H4 (cell line): ENCODE measurements at places on chromosomes 5 and 9.

GRCh38 chr9:38694676-38695075, 25.3 kb downstream of the FAM240B start:
- no peak for DNase-seq

GRCh38 chr5:132853790-132854189, 12.5 kb downstream of the GDF9 start:
- no peak for DNase-seq

- no peak for DNase-seq
These were observed 176.1 kb downstream of the HSPA4 start for GRCh38 chr5:133227897-133228296.

DNA sequence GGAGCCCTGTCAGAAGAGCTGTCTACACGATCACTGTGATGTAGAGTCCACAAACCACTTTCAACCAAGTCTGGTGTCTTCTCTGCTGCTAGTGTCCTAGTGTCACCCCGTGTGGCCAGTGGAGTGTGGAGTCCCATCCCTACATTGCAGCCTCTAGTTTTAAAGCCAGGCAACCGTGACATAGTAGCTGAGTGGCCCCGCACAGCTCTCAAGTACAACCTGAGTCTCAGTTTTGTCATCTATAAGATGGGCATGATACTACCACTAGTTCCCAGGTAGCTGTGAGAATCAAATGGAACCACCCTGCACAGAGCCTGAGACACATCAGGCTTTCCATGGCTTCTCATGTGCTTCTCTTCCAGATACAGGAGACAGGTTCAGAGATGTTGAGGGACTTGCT, 43.2 kb upstream of the AKNA start:
- DNase-seq = no peak

- no peak for DNase-seq
These were observed 17.3 kb downstream of the RIOK2 start for GRCh38 chr5:97165726-97166125.

DNA sequence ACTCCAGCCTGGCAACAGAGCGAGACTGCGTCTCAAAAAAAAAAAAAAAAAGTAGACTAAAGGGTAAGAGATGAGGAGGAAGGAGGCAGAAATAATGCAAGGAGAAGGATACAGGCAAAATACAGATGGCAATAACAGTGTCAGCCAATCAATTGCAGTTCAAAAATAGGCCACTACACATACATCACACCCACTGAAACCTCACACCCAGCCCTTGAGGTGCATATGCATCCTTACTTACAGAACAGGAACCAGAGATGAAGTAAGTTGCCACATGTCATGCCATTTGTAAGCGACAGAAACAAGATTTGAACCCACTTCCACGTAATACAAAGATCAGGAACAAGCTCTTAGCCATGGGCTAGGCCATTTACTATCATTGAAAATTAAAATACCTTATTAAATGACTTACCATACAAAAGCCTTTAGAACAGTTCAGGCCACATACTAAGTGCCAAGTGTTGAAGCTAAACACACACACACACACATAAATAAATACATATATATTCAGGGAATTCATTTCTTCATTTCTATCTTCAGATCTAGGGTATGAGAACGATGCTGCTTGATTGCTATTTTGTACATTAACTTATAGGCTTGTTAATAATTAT, 98.4 kb downstream of the FNBP1 start:
- no peak for DNase-seq

DNA sequence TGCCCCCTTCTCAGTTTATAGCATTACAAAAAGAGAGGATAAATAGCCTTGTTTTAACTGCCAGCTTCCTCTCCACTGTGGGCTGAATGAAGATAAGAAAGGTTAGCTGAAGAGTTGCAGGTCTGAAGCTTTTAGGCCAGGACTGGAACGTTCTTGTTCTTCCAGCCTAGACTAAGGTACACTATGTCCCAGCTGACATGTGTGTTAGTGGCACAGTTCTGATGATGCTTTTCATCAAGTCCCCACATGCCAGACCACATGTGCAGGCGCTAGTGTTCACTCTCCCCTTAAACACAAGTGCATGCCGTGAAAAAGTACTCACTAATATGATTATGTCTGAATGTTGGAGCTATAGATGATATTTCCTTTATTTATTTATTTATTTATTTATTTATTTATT, 40.7 kb downstream of the STXBP1 start:
- DNase-seq = no peak

DNA sequence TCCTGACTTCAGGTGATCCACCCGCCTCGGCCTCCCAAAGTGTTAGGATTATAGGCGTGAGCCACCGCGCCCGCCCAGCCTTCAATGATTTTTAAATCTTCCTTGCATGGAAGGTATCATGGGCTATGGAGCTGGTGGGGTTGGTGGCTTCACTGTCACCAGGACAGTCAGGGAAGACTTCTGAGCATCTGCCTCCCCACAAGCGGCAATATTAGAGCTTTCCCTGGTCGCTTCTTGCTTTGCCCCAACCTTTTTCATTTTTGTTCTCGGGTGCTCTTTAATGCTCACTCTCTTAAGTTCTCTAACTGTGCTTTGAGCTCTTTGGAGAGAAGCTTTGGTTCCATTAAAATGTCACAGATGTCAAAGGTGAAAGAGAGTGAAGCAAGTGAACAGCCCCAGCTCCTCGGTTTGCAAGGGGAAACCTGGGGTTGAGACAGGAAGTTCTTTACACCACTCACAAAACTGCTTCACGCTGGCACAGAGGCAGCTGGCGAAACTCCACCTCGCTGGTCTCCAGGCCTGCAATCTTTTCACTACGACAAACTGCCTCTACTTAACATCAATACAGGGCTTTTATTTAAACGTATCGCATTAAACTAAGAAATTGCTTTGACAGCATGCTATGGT, 142.5 kb upstream of the RETREG1 start:
- DNase-seq = no peak

GRCh38 chr9:84371737-84372136, 31.2 kb upstream of the SLC28A3 start:
- DNase-seq = peak; percentile 94

- DNase-seq = no peak
These were observed 94.9 kb upstream of the ACOT12 start for GRCh38 chr5:81488862-81489261.

DNA sequence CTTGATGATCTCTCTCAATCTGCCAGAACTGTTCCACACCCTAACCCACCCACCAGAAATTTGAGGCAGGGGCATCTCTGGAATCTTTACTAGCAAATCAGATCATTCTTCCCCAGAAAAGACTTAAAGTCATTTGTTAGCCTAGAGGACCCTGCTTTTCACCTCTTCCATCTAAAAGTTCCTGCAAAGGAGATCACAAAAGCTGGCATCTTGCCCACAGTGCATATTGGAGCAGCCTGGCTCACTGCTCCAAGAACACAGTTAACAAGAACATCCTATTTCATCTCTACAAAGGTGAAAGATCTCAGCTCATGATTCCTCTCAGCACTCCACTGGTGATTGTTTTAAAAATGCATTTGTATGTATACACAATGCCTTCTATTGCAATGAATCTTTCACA, 36.3 kb downstream of the GABRP start:
- no peak for DNase-seq

- DNase-seq = peak; percentile 90
These were observed 229.5 kb upstream of the PAPPA start for GRCh38 chr9:115923903-115924668.

- DNase-seq = no peak
These were observed 89.7 kb downstream of the MLLT3 start for GRCh38 chr9:20532584-20532983.

DNA sequence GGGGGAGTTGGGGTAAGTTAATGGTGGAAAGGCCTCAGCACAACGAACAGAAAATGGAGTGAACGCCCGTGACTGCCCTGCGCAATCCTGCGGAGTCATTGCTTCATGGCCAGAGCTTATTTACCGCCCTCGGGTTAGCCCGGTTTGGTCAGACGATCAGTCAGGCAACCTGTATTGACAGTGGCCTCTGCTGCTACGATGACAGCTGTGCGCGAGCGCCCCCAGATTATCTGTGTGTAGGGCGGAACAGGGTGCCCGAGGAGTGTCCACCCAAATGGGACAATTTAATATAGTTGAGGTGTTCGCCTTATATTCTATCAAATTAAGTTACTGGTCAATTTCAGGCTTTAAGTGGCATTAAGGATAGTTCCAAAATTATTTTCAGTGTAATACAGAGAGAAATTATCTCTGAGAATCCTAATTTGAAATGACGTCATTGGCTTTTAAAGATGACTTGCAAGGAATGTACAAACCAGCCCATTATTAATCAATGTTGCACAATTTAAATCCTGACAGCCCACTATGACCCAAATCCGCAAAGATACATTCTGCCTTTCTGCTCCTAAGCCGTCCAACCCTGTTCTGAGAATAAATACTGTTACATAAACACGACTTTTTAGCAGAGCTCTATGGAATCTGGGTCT, 879 bp upstream of the UBQLN1 start:
- peak; percentile 29 for DNase-seq

DNA sequence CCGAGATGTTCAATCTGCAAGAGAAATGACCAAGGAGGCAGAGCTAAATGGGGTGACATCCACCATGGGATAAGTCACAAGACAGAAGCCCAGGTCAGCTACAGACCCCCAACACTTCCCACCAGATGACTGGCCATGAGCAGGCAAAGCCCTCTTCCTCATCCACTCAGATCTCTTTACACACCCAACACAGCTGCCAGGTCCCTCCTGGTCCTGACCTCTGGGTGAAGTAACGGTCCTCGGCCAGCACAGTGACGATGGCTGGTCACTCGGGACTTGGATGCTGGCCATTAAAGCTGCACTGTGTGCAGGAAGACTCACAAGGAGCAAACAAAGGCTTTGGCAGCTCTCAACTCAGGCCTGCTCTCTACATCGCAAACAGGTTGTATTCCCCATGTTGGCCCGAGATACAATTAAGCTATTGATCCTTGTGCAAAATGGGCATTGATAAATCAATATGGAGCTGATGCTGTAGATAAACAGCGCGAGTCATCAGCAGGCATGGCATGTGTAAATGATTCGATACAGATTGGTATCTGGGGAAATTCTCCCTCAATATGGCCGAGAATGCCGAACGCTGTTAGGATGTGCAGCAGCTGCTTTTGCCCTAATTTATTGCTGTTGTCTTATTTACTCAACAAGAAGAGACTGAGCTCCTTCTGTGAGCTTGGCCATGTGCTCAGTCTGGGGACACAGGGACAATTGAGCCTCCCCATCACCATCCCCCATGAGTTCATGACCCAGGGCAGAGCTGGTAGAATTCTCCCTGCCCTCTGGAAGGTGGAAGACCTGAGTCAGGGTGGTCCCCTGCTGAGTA, 98.7 kb downstream of the C5orf15 start:
- DNase-seq = no peak

GRCh38 chr5:154860123-154860522, 1.7 kb downstream of the CNOT8 start:
- DNase-seq = no peak

DNA sequence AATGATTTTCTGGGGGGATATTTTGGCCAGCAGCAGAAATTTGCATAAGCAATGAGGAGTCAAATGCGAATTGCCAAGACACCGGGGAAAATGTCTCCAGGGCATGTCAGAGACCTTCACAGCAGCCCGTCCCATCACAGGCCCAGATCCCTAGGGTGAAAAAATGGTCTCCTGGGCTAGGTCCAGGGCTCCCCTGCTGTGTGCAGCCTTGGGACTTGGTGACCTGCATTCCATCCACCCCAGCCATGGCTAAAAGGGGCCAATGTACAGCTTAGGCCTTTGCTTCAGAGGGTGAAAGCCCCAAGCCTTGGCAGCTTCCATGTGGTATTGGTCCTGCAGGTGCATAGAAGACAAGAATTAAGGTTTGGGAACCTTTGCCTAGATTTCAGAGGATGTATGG, 534.5 kb upstream of the MEF2C start:
- no peak for DNase-seq

DNA sequence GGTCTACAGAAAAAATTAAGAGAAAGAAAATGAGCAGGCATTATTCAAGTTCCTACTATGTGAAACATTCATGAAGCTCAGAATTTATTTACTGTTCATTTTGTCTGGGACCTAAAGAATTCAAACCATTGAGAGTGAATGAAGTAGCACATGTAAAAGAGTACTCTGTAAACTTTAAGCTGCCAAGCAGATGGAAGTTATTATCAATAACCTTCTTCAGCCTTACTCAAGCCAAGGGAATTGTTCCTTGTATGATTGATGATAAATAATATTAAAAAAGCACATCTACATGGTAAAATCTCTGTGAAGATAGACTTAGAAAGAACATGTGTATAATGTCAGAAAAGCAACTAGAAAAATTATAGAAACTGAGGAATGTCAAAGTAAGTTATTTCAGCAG, 17.8 kb upstream of the GLIS3 start:
- no peak for DNase-seq

GRCh38 chr5:126066836-126067235, 356.4 kb upstream of the GRAMD2B start:
- no peak for DNase-seq

- no peak for DNase-seq
These were observed 124.5 kb downstream of the C5orf15 start for GRCh38 chr5:133843911-133844310.

DNA sequence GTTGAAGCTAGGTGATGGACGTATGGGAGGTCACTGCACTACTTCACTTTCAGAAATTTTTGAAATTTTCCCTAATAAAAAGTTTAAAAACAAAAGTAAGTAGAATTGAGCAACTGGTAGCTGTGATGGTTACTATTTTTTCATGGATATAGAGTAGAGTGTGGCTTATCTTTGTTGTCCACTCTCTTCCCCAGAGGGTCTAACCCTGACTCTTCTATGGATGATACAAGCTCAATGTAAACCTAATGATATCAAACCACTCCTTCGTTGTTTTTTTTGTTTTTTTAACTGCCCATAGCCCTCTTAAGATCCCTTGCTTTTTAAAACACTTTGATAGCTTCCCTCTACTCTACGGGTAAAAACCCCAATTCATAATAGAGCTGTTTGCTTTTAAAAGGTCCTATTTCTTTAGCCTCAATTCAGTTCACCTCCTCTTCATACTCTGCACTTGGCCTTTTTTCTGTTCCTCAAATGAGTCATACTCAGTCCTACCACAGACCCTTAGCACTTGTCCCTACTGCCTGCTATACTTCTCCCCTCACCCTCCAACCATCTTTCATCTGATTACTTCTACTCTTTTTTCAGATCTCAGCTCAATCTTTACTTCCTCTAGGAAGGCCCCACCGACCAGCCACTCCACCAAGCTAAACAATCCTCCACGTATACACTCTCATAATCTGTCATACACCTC, 2.6 kb downstream of the HDAC3 start:
- no peak for DNase-seq

GRCh38 chr9:127586537-127586936, 25.5 kb upstream of the STXBP1 start:
- peak; percentile 72 for DNase-seq
